ENCODE measurements at places on chromosomes 12 and 14.

GRCh38 chr12:4858386-4858785 lies 51.3 kb upstream of the KCNA1 start:
- DNase-seq: no peak

DNA sequence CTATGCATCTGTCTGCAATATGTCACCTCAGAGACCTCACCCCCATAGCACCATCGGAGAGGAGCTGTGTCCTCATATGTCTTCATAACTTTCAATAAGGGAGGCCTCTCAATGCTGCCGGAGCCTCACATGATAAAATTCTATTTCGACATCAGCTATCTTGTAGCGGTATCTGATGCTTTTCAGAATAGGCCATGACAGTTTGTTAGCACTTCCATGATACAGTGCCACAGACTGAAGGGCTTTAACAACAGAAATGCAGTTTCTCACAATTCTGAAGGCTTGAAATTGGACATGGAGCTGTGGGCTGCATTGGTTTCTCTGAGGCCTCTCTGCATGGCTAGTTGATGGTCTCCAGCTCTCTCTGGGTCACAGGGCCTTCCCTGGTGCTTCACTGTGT lies 125.0 kb upstream of the PZP start:
- DNase-seq: no peak

DNA sequence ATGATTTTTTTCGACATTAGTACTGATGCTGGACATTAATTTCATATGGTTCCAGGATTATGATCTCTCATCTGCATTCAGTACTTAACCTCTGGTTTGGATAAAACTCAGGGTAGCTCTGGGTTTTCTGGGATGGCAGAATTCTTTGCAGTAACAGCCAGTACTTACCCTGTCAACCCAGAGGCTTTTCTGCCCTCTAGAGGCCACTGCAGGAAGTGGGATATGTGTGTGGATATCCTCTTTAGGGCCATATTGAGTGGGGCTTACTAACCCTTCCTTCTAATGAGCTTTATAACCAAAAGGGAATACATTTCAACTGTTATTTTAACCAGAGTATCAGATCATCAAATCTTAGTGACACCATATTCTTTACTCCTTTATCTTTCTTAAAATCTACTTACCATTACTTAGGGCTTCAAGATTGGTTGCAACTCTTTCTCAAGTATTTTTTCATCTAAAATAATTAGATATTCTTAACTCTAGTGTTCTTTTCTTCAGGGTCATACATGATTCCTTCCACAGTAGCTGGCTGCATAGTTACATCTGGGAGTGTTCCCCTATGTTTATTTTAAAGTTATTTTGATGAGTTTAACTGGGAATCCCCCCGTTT lies 488.0 kb upstream of the STXBP6 start:
- peak; percentile 10 for DNase-seq

GRCh38 chr12:129927316-129927900 lies 23.6 kb upstream of the TMEM132D start:
- DNase-seq: no peak

GRCh38 chr14:75340921-75341320 lies 62.3 kb downstream of the FOS start:
- no peak for DNase-seq

GRCh38 chr12:130026608-130027176 lies 122.9 kb upstream of the TMEM132D start:
- DNase-seq: peak; percentile 32

DNA sequence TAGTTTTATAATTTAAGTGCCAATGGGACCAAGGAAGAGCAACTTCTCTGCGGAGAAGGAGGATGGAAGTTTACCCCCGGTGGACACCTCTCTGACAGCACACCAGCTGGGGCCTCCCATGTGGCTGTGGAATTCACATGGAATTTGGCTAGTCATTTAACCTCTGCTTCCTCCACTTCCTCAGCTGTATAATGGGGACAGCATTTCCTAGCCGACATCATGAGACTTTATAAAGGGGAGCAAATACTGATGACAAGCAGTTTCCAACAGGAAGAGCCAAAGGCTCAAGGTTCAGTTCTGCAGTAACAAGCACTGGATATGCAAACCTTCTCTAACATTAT lies 7.5 kb downstream of the DUSP6 start:
- no peak for DNase-seq

DNA sequence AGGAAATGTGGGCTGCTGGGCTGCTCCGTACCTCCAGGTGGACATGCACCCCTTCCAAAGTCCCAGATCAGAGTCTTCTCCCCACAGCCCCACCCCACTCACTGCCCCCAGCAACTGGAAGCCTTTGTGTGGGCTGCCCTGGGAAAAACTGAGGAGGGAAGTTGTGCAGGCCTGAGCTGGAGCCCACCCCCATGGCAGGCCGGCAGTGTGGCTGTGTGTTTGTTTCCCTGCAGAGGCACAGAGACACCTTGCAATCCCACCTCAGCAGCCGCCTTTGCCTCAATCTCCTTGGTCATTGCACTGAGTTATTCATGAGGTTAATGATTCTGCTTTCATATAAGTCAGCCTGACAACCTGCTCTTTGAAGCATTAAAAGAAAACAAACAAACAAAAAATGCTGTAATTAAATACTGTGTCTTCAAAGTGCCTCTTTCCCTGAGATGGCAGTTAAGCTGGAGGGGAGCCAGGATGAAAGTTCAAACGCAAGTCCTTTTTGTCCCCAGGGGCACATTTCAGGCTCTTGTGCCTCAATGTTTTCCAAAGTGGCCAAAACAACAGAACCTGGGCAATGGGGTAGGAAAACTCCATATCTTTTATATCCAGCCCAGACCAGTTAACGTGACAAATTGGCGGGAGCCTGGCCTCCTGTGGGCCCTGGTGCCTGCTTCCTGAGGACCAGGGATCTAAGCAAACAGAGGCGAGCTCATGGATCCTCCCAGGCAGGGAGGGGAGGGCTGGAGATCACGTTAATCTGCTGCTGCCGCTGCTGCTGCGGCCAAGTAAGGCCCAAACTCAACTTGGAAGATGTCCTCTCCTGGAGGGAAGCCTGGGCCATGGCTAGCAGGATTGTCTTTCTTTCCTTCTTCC lies 51.9 kb upstream of the TSPAN11 start:
- DNase-seq: no peak

DNA sequence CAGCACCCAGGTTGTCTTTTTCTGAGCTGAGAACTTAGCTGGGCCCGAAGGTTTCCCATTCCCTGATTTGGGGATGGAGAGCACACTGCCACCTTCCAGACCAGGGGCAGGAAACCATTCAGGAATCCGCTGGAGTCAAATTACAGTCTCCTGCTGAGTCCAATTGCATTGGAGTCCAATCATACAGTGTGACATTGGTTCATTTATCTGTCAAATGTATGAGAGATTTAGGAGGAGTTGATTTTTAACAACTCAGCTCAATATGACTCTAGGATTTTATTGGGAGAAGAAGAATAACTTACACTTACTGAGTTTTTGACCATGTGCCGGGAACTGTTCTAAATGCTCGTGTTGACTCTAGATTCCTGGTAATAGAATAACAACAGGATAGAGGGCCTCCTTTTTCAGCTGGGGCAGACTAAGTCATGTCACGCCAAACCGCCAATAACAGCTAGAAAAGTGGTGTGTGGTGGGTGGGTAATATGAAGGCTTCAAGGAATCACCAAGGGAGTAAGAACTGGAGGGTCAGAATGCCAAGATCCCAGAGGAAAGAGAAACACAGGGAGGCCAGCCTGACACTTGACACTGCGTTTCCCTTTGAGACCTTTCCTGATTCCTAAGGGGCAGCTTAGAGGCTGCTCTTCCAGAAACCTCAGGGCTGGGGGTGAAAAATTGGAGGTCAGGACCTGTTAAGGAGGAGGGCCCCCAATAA lies 11.5 kb downstream of the SYNDIG1L start:
- no peak for DNase-seq

GRCh38 chr12:39620659-39621658 lies 1.4 kb upstream of the ABCD2 start:
- DNase-seq: no peak

- no peak for DNase-seq
These were observed 3.8 kb downstream of the ETV6 start for GRCh38 chr12:11653215-11653753.

Measured in SW 1271 (cell line).